ENCODE measurements at places on chromosomes 4 and X.
A peak's percentile ranks its signal among the peaks of the same experiment; 100 is the strongest.

GRCh38 chrX:150152036-150152435 is 211.1 kb upstream of the MAMLD1 start:
- no peak for DNase-seq

- DNase-seq = no peak
Observed at GRCh38 chr4:167713756-167714155, 378.6 kb upstream of the ANXA10 start.

GRCh38 chrX:108323751-108324150 is 114.5 kb downstream of the COL4A6 start:
- no peak for DNase-seq

DNA sequence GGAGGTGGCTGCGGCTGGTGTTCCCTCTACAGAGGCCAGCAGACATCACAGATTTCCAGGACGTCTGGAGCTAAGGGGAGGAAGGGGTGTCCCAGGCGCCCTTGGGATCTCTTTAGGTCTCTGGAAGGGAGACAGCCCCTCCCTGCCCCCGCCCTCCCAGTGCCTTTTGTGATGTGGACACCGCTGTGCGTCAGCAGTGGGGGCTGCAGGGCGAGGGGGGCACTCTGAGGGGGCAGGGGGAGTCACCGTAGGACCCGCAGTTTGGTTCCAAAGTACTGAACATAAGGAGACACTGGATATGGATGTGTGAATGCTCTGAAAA is 25.6 kb upstream of the MXD4 start:
- DNase-seq = no peak

- no peak for DNase-seq
Observed at GRCh38 chr4:185341841-185342240, 53.9 kb downstream of the LRP2BP start.

GRCh38 chrX:10208281-10208856 is 51.6 kb downstream of the CLCN4 start:
- DNase-seq = no peak

- no peak for DNase-seq
Observed at GRCh38 chrX:122363112-122363795, 820.8 kb upstream of the GRIA3 start.

DNA sequence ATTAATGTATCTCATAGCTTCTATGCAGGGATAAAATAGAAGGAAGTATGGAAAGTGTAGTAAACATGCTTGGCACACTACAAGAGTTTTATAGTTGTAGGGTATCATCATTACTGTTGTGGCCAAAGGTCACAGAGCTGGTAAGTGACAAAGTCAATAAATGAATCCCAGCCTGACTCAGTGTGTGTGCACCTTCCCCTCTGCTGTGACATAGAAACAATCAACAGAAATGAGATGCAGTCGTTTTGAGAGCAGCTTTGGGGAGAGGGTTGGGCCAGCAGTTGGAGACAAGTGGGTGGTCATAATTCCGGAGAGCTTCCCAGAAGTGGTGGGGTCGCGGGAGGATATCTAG is 82.4 kb upstream of the RBPJ start:
- DNase-seq = no peak

- no peak for DNase-seq
Observed at GRCh38 chr4:147044241-147044640, 98.6 kb upstream of the TTC29 start.

GRCh38 chr4:186330368-186330767 is 64.4 kb downstream of the F11 start:
- DNase-seq = no peak

- no peak for DNase-seq
Observed at GRCh38 chr4:90127706-90128345, 632 bp downstream of the CCSER1 start.

DNA sequence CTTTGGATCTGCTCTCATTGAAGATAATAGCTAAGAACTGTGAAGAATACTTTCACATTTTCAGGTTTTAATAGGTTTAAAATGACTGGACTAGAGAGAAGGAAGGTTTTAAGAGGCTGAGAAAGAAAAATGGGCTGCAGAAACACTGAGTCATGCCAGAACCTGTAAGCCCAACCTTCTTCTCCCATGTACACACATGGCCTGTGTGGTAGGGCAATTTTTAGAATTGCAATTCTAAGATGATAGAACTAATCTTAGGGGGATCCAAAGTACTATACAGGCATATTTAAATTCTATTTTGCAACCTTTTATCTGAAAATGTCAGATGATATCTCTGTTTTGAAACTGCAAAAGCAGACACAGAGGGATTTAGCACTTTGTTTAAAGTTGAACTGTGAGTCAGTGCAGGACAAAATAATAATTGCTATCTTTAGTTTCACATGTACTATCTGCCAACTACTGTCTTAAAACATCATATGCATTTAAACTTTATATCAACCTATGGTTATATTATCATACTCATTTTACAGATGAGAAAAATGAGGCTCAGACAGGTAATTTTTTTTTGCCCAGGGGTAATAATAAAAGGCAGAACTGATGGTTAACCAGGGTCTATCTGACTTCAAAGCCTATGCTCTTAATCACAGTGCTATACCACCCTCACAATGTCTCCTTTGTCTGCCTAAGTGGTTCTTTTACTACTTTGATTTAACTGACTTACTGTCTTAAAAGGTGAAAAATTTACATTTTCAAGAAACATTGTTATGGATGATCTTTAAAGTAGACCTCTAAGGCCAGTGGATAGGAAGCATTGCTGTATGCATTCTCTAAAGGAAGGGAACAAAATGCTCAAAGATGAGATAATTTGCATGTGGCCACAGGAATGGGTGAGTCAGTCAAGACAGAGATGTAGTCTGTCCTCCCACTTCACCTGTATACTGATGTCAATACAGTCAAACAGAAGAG is 4.3 kb downstream of the TMPRSS11E start:
- no peak for DNase-seq

- DNase-seq = no peak
Observed at GRCh38 chr4:2935762-2936743, 27.2 kb downstream of the NOP14 start.

DNA sequence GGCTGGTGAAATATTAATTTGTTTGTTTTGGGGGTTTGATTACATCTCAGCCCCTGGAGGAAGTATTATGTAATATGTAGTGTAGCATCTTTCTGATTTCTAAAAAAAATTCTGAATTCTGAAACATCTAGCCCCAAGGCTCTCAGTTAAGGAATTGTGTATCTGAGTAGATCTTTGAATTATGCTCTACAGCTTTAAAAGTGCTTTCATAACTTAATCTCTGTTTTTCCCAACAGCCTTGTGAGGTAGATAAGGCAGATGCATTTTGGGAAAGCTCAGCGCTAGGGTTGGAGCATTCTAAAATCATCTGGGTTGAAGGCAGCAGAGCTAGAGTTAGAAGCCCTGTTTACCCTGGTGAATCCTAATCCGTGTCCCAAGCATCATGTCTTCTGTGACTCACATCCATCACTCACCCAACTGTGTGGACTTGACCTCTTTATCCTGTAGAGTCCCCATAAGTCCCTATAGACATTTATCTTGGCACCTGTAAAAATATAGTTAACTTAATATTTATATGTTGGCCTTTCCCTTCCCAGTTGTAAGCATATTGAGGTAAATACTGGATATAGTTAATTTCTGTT is 49.8 kb downstream of the FNIP2 start:
- no peak for DNase-seq

- no peak for DNase-seq
Observed at GRCh38 chrX:109691752-109692151, 41.3 kb downstream of the ACSL4 start.

DNA sequence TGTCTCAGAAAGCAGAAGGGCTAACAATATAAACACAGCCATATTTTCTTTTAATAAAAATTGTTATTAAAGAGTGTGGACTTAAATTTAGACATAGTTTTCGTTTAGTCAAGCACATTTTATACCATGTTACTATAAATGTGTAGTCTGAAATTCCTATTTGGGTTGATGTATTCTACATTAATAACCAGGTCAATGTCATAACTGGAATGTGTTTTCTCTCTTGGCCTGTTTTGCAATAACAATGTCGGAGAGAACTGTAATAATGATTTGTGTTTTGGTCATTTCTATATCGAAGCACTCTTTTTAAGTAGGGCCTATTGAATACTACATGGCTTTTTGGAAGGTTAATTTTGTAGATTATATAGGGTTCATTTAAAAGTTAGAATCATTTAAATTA is 5.5 kb downstream of the USO1 start:
- DNase-seq = no peak

DNA sequence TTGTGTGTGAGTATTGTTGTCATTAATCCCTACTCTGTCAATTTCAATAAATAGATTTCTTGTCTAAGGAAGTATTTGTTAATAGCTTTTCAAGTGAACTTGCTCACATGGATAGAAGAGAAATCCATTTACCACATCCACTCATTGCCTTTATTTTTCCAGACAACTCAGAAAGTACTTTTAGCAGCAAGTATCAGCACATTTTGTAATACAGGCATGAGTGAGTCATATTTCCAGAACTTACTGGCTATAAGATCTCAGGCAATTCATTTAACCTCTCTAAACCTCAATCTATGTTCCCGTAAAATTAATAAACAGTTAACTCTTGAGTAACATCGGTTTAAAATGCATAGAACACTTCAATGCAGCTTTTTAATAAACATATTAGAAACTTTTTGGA is 317.9 kb upstream of the PCDH7 start:
- no peak for DNase-seq

DNA sequence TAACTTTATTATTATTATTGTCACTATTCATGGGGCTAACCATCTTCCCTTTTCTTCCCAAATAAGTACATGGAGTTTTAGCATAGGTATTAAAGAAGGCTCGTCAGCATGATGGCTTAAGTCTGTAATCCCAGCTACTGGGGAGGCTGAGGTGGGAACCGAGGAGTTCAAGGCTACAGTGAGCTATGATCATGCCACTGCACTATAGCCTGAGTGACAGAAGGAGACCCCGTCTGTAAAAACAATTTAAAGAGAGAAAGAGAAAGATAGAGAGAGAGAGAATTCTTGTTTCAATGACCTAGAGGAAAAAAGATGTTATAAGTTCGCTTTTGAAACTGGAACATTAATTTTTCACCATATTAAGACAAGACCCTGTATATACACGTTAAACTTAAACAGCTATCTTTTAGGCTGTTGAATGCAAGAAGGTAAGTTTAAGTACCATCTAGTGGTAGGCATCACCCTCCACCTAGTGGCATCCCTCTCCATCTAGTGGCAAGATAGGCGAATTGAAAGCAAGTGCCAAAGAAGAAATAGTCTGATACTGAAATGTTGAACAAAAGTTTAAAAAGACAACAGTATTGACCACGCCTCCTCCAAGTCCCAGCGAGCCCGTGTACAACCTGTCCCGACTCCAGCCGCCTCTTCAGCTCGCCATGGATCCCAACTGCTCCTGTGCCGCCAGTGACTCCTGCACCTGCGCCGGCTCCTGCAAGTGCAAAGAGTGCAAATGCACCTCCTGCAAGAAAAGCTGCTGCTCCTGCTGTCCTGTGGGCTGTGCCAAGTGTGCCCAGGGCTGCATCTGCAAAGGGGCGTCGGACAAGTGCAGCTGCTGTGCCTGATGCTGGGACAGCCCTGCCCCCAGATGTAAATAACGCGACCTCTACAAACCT is 26.0 kb upstream of the YTHDC1 start:
- no peak for DNase-seq

- DNase-seq = no peak
Observed at GRCh38 chr4:125421547-125421946, 106.8 kb downstream of the FAT4 start.

GRCh38 chr4:121822047-121822446 is 1.6 kb downstream of the CCNA2 start:
- DNase-seq = no peak

GRCh38 chrX:79080141-79080540 is 64.3 kb upstream of the GPR174 start:
- DNase-seq = peak; percentile 25

GRCh38 chr4:101419336-101420135 is 72.2 kb upstream of the PPP3CA start:
- no peak for DNase-seq

DNA sequence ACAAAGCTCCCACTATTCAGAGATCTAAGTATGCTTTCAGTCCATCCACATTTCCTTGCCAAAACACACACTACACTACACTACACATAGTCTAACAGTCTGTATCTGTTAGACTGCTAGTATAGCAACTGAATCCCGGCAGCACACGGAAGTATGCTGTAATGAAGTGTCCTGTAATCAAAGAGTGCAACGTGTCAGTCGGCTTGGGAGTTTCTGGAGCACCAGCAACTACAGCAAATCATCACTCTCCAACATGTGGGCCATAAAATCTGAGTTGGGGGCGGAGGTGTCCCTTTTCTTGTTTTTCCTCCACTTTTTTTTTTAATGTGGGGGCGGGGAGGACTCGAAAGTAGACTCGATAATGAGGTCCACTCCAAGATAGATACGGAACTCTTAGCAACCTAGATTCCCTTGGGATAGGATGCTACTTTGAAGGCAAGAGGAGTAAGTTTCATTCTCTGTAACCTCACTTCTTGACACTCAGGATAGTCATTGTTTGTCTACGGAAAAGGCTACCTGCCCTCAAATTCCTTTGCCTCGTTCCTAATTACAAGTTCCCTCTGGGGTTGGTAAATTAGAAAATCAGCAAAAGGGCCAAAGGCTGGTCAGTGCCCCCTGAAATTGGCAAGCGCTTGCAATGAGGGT is 722 bp downstream of the SLC10A7 start:
- peak; percentile 21 for DNase-seq

GRCh38 chr4:169160825-169161224 is 109.9 kb downstream of the SH3RF1 start:
- DNase-seq = no peak

- no peak for DNase-seq
Observed at GRCh38 chr4:47010912-47011446, 17.6 kb upstream of the GABRA4 start.

DNA sequence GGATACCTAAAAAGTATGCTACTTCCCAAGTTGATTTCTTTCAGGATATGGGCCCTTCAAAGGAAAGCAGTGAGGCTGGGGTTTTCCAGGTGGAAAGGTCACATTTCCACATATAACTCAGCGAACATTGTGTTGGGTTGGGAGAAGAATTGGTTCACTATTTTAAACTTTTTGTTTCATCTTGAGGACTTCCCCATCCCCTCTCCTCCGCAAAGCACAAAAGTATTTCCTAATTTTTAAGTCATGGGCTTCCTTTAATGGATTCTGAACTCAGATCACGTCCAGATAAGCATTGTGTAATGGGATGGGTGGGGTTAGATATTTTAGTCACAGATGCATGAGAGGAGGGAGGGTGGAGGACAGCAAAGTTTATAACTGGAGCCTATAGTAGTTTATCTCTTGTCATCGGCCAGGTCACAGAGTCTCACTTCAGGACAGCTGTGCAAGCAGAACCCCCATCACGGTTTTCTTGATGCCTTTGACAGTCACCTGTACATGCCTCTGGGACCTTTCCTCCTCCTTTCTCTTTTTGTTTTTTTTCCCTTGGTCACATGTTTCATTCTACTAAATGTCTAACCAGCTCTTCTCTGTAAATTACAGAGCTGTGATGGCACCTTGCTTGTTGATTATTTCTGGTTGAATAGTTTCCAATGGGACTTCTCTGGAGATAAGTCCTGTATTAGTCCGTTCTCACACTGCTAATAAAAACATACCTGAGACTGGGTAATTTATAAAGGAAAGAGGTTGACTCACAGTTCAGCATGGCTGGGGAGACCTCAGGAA is 115.4 kb downstream of the PTTG2 start:
- no peak for DNase-seq

- DNase-seq = no peak
Observed at GRCh38 chr4:73508651-73509050, 27.1 kb downstream of the AFM start.

- peak; percentile 79 for DNase-seq
Observed at GRCh38 chr4:154049457-154050181, 260.7 kb upstream of the SFRP2 start.

GRCh38 chrX:147958291-147958690 is 22.8 kb upstream of the FMR1NB start:
- DNase-seq = peak; percentile 54

Measured in fibroblast of skin of left biceps (primary cell).